ENCODE measurements at places on chromosomes 12 and 14.

DNA sequence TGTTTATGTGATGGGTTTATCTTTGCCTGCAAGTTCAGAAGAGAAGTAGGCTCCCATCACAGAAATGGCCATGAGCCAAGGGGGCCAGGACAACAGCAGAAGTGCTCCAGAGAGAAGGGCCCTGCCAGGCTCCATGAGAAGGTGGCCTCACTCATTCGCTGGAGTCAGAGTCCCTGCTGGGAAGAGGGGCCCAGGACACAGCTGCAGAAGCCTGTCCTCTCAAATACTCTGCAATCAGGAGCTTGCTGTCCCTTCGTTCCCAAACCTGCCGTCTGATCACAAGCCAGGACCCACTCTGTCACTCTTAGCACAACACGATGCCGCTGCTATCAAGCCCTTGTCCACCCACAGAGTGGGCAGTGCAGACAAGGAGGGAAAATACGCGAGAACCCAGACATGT, 306.2 kb upstream of the FKBP4 start:
- no peak for DNase-seq

DNA sequence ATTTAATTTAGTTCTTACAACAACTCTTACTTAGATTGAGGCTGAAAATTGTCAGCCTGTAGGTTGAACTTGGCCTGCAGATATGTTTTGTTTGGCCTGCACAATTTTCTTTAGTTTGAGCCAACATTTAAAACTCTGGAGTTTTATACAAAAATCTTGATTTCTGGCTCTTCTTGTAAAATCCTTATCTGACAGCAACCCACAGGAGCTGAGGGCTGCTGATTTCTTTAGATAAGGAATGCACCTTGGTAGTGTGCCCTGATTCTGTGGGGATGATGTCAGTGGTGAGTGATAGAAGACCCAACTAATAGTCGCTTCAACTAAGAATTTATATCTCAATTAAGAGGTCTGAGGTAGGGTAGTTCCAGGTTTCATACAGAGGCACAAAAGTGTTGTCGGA, 49.5 kb downstream of the SOCS2 start:
- DNase-seq, result no peak

GRCh38 chr12:106137530-106138356, 1.0 kb downstream of the NUAK1 start:
- no peak for DNase-seq

DNA sequence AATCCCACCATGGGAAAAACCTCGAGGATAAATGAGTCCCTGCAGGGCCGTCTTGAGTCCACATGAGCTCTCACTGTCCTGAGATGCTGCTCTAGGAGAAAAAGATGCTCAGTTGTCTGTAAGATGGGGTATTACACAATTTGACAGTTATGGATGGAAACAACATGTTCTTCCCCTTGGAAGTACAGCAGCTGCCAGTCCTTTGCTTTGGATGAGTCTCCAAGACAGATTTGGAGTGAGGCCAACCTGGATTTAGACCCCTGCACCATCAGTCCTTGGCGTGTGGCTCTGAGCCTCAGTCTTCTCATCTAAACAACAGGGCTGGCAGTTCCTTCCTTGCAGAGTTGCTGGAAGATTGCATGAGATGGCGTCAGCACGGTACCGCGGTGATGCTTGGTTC, 309.1 kb upstream of the FKBP4 start:
- DNase-seq, result no peak

- DNase-seq, result no peak
Observed at GRCh38 chr12:5678176-5678575, 246.3 kb downstream of the NTF3 start.

DNA sequence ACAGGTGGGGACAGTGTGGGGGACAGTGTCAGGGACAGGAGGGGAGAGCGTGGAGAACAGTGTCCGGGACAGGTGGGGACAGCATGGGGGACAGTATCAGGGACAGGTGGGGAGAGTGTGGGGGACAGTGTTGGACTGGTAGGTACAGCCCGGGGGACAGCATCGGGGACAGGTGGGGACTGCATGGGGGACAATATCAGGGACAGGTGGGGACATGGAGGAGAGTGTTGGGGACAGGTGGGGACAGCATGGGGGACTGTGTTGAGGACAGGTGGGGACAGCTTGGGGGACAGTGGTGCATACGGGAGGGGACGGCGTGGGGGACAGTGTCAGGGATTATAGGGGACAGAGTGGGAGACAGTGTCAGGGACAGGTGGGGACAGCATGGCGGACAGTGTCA, 212.3 kb downstream of the TMEM121 start:
- no peak for DNase-seq

- no peak for DNase-seq
Observed at GRCh38 chr14:103143506-103143905, 20.2 kb downstream of the TNFAIP2 start.

DNA sequence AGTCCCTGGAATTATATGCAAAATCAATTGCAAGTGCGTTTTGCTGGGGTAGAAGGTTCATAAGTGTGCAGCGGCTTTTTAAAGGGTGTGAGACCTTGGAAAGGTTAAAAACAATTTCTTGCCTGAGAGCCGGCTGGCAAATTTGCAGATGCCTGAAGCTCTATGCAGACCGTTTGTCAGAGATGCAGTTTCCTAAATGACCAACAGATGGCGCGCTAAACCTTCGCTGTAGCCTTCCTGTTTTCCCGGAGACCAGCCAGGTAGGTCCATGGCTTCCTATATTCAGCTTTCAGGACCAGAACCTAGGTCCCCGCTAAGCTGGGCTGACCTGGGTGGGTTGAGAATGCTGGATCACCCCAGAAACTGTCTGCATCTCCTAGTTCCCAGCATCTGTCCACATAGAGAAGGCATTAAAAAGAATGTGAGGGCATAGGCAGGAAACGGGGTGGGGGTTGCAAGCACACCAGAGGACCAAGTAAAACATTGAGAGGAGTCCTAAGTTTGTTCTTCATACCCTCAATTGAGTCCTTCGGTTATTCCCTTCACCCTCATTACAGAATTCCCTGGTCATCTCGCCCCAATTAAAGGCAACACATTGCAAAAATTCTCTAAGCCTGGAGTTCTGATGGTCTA, 5.7 kb upstream of the NOS1 start:
- peak; percentile 4 for DNase-seq

DNA sequence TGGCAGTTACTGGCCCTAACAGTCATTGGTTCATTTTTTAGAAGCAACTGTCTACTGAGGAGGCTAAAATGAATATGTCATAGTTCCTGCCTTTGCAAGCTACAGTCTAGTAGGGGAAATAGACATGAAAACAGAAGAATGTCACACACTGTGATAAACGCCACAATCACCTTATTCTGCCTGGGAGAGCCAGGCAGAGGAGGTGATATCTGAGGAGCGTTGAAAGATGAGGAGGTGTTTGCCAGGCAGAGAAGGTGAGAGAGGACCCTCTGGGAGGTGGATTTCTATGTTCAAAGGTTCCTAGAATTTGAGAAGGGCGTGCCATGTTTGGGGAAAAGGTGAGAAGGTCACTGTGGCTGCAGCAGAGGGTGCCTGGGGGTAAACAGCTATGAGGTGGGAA, 185.7 kb downstream of the PAX9 start:
- no peak for DNase-seq

All from stimulated activated CD8-positive, alpha-beta memory T cell treated with anti-CD3 and anti-CD28 coated beads, Interleukin-2, amount 100 ng/mL, for 1 hour (primary cell).